SK-N-DZ (cell line): ENCODE measurements at places on chromosomes 6 and 20.
A peak's percentile ranks its signal among the peaks of the same experiment; 100 is the strongest.

- no peak for DNase-seq
These were observed 148.2 kb upstream of the PMEPA1 start for GRCh38 chr20:57857969-57858368.

DNA sequence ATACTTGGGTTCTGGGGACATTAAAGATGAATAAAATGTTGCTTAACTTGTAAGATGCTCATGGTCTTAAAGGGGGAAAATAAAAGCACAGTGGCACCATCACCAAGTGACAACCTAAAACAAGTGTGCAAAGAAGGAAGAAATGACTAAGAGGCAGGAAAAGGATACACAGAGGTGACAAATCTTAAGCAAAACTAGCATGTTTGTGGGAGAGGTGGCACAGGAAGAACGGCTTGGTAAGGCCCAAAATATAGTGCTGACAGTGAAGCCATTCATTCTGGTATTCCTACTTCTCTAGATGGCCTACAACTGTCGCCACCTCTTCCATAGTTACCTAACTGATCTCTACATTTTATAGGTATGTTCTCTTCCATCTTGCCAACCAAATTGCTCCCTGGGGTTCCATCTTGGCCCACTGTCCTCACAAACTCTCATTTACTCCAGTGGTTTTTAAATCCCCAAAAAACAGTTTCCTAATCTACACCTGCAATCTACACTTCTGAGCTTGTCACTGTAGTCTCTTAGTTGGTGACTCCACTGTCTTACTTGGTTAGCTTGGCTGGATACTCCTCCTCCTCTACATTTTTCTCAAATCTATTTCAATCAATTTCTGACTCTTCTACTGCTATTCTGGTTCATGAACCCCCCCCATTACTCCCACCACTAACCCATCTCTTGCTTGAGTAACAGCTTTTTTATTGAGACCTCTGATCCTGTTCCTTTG is 33.5 kb downstream of the FAM8A1 start:
- DNase-seq: no peak

DNA sequence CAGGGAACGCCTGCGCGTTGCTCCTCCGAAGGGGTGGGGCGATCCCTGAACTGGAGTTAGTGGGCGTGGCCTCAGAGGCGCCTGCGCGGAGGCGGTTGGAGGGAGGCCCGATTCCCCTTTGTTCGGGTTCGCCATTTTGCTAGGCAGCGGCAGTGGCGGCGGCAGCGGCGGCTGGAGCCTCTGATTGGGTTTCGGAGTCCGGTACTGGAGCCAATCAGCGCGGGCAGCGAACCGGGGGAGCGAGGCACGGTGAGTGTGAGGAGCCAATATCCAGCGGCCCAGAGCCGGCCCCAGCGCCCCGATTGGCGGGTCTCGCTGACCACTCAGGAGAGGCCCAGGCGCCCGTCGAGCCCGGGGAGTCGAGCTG is at the start of gene NFYA:
Gene NFYA, plus strand, starts transcription at position 139 of the 367 bp plus-strand sequence. CDS start 6,116 bp downstream, outside the sequence.
- no peak for DNase-seq

DNA sequence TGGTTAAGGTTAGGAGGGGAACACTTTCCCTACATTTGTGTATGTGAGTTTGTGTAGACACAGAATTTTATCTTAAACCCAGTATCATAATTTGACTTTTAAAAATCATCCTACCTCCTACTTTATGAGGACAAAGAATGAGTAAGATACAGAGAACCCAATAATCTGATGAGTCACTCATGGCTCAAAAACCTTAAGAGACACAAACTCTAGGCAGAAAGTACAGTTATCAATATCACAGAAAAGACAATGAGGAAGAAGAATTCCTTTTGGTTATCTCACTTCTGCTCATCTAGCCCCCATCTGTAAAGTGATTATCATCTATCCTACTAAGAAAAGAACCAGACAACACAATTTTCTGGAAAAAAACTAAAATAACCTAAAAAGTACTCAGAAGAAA is 87.7 kb downstream of the EPB41L2 start:
- DNase-seq: no peak

DNA sequence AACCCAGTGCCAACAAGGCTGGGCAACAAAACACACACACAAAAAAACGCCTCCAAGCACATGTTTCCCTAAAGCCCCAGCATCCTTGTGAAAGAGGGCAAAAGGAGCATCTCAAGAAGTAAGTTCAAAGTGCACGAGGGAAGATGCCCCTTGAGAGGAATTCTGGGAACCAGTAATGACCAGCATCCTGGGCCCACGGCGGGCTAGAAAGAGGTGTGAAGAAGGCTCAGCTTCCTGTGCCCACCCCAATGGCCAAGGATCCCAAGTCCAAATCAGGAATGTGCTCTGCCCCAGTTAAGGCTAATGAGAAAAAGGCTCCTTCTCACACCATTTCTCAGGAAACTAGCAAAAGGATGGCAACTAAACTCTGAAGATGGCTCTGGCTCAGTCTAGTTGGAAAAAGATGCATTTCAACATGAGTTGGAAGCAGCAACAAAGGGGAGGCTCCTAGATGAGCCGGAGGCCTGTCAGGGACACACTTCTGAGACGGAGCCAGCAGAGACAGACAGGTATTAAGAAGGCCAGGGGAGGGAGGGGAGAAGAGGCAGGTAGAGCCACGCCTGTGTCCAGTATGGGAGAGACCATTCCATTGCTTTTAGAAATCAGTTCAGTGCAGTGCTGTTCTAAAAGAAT is 3.2 kb downstream of the RIMS4 start:
- no peak for DNase-seq

DNA sequence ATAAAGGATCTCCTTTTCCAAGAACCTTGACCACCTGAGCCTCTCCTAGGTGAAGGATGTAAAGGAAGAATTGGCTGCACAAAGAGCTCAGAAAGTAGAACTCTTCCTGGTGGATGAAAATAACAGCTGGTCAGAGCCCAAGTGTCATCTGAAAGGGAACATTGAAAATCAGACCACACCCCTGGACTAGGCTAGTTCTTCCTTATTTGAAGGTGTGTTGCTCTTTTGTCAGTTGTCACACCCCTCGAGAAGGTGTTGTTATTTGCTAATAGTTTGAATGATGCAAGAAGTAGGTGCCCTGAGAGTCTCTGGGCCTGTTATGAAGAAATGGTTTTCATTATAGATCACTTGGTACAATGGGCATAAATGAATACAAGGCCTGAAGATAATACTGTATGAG is 31.1 kb downstream of the NHLRC1 start:
- DNase-seq: no peak

GRCh38 chr6:139640448-139640847 is 266.0 kb upstream of the CITED2 start:
- no peak for DNase-seq

DNA sequence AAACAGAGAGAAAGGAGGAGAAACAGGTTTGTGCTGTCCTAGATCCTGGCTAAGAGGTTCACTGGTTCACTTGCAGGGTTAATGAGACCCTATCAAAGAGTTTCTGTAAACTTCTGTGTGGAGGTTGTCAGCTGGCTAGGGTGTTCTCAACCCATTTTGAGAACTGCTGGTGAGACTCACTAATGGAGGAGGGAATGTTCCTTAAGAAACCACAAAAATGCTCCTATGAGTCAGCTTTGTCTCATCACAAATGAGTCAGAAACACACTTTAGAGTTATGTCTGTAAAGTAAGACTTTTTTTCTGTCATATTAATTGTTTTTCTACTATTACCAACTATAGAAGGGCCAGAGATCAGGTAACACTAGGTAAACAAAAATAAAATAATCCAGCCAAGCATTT is 884.4 kb downstream of the PHF3 start:
- DNase-seq: no peak

DNA sequence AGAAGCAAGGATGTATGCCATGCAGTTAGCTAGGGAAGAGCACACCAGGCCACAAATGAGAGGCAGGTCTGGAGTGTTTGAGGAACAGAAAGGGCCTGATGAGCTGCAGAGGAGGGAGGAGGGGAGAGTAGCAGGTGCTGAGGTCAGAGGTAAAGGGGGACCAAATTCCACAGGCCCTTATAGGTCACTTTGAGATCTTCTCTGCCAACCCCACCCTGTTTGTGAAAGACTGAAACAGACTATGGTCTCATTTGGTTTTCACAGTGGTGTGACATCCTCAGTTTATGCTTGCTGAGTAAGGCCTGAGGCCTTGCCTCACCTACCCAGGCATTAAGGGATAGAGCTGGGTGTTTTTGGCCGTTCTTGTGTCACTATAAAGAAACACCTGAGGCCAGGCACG is 187.7 kb upstream of the MYLIP start:
- no peak for DNase-seq

- DNase-seq: no peak
These were observed 262.0 kb downstream of the HIVEP2 start for GRCh38 chr6:142682985-142683384.

- no peak for DNase-seq
These were observed 64.2 kb downstream of the C6orf52 start for GRCh38 chr6:10630178-10630577.

- peak; percentile 59 for DNase-seq
These were observed 29.3 kb upstream of the TRIM27 start for GRCh38 chr6:28953039-28953584.

GRCh38 chr6:159914565-159914923 is 23.8 kb downstream of the MAS1 start:
- DNase-seq: no peak

- DNase-seq: no peak
These were observed 341.6 kb downstream of the PRKN start for GRCh38 chr6:162385980-162386379.

DNA sequence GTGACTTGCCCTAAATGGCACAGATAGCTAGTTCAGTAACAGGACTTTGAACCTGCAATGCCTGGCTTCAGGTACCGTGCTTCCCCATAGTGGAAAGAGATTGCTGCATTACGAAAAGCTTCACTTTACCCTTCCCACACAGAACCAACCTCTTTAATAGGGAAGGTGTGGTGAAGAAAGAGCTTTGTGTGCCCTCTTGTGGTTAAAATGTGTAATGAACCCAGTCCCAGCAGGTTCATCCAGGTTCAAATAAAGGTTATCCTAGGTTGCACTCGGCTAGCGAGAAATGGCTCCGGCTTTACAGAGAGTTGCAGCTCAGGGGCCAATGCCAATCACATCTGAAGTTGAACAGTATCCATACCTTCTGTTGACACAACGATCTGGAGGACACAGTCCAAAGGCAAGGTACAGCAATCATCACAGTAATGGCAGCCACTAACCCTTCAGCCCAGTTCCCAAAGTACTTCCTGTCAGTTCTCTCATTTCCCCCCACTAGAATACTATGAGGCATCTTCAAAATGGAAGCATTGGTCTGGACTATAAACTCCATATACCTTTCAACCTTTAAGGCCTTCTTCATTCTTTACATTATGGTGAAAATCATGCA is 3.0 kb downstream of the DEFB115 start:
- DNase-seq: peak; percentile 28
